ENCODE measurements at places on chromosomes 7 and 10.

- H3K4me1 ChIP-seq: no peaks in the 10 kb centered on the region
- H3K27ac ChIP-seq: no peak overlapping the region
- no peaks in the 10 kb centered on the region for H3K27me3 ChIP-seq
- H3K36me3 ChIP-seq: no peaks in the 10 kb centered on the region
- H3K4me3 ChIP-seq: no peak overlapping the region
- no peak for ATAC-seq
These were observed 23.0 kb downstream of the ZNF33B start for GRCh38 chr10:42615419-42615818.

DNA sequence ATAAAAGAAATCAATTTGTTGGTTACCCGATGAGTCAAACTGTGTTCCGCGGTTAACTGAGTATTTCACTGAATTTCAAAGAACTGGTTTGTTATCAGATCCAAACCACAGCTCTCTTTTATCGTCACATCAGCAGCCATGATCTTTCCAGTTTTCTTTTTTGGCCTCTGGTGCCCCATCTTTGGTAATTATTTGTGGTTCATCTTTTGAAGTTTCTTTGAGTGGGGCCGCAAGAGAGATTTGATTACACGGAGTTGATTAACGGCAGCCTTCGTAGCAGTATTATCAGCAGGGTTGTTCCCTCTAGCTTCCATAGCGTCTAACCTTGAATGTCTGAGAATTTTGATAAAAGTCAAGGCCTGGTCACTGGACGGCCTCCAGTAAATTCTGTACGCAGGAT lies 154.9 kb upstream of the TNRC18 start:
- peaks cover 5% of the 10 kb centered on the region for H3K27me3 ChIP-seq
- H3K27ac ChIP-seq: no peak overlapping the region
- H3K36me3 ChIP-seq: no peaks in the 10 kb centered on the region
- peaks cover 6% of the 10 kb centered on the region for H3K4me1 ChIP-seq

DNA sequence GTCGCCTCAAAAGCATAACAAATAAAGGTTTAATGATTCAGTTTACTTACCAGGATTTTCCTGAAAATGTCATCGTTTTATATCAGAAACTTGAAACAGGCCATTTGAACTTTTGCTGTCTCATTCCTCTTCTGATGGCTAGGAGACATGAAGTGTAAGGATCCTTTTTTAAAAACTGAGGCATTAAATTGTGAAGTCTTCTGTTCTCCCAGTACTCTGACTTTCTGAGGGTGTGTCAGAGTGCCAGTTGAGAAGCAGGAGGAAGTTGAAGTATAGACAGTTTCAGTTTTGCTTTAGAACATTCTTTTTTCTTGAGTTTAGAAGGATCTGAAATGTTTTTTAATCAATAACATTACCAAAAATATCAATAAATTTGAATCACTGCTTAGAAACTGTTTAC lies at the start of gene SAMD9L:
SAMD9L (minus strand) TSS at position 242 of the 400 bp plus-strand sequence. CDS start 12,414 bp downstream, outside the sequence.
- H3K36me3 ChIP-seq: no peaks in the 10 kb centered on the region
- peak within 1 kb of the TSS; percentile 47 for H3K4me3 ChIP-seq
- peak within 1 kb of the TSS; percentile 44 for H3K27ac ChIP-seq

DNA sequence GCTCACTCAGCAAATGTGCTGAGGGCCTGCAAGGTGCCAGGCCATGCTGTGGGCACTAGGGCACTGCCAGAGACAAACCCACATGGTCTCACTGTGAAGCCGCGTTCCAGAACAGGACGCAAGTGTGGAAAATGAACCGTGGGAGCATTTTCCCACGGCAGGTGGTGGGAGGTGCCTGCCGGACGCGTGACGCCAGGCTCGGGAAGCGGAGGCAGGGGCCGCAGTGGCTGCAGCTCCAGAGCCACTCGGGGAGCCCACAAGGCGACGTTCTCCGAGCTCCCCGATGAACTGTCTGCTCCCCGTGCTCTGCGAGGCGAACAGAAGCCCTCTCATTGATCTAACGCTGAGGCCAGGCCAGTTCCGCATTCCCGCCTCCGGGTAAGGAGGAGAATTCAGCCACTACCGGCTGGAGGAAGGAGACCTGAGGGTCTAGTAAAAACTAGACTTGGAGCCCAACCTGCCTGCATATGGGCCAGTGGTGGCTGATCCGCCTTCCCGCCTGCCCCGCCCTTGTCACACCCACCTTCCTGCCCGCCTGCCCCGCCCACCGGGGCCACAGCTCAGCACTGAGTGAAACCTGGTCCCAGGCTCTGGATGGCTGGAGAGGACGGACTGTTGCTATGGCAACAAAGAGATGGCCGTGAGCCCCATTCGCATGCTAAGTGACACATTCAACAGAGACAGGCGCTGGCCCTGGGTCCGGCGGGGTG lies 13.1 kb downstream of the ADGRA1 start:
- no peak for ATAC-seq
- no peaks in the 10 kb centered on the region for H3K4me1 ChIP-seq
- H3K36me3 ChIP-seq: no peaks in the 10 kb centered on the region
- no peak overlapping the region for H3K4me3 ChIP-seq

DNA sequence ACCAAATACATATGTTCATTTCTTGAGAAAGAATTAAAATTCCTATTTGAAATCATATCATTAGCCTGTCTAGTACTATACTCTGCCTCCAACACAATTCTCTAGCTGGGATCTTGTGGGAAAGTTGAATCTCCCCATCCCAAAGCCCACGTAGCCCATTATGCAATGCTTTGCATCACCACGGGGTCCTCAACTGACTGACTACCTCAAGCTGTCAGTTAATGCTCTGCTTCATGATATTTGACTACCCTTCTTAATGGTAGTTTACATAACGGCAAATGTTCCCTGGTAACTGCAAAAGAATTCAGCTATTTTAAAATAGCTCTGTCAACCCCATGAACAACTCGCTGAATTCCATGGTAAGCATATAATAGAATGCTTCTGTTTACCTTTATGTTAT lies 23.3 kb upstream of the PALS2 start:
- no peak overlapping the region for H3K27ac ChIP-seq
- no peaks in the 10 kb centered on the region for H3K36me3 ChIP-seq
- no peak for ATAC-seq
- no peaks in the 10 kb centered on the region for H3K4me1 ChIP-seq
- no peaks in the 10 kb centered on the region for H3K27me3 ChIP-seq
- no peak overlapping the region for H3K4me3 ChIP-seq

DNA sequence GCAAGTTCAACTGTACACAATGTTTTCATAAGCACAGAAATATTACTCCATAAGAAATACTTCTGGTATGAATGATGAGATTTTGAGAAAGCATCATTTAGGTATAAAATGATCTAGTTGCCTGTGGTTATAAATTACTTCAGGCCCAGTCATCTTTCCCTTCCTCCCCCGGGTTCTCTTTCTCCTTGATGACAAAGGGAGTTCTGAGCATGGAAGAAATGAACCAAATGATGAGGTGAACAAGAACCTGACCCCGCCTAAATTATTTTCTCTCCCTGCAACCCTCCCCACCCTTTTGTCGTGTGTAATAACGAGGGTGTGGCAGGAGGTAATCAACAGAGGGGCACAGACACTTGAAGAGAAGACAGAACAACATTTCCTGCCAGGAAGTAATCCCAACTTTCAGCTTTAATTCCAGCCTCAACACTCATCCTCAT lies 319.6 kb upstream of the SP8 start:
- no peaks in the 10 kb centered on the region for H3K36me3 ChIP-seq
- ATAC-seq: no peak
- no peak overlapping the region for H3K4me3 ChIP-seq
- H3K27ac ChIP-seq: no peak overlapping the region
- H3K27me3 ChIP-seq: no peaks in the 10 kb centered on the region
- no peaks in the 10 kb centered on the region for H3K4me1 ChIP-seq

- H3K4me1 ChIP-seq: no peaks in the 10 kb centered on the region
- H3K36me3 ChIP-seq: no peaks in the 10 kb centered on the region
- ATAC-seq: no peak
- H3K27ac ChIP-seq: no peak overlapping the region
- H3K27me3 ChIP-seq: no peaks in the 10 kb centered on the region
- H3K4me3 ChIP-seq: no peak overlapping the region
These were observed 14.0 kb downstream of the ARL4A start for GRCh38 chr7:12701433-12701832.

DNA sequence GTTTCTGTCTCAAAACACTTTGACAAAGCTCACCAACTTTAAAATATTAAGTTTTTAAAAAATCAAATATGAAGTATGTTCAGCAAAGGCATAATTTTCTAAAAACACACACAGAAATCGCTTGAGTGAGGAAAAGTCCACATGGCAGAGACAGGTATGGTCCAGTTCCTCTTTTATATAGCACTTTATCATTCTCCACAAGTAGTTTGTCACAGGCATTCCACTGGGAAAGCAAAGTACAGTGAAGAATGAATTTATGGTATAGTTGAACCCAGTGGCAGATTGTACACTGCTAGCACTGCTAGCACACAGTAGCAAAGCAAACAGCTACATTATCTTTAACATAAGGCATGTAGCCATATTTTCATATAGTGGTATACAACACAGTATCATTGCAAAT lies 102.3 kb downstream of the HECTD2 start:
- H3K4me3 ChIP-seq: no peak overlapping the region
- no peak overlapping the region for H3K27ac ChIP-seq
- H3K36me3 ChIP-seq: peaks cover 8% of the 10 kb centered on the region
- H3K4me1 ChIP-seq: no peaks in the 10 kb centered on the region
- ATAC-seq: no peak
- no peaks in the 10 kb centered on the region for H3K27me3 ChIP-seq

DNA sequence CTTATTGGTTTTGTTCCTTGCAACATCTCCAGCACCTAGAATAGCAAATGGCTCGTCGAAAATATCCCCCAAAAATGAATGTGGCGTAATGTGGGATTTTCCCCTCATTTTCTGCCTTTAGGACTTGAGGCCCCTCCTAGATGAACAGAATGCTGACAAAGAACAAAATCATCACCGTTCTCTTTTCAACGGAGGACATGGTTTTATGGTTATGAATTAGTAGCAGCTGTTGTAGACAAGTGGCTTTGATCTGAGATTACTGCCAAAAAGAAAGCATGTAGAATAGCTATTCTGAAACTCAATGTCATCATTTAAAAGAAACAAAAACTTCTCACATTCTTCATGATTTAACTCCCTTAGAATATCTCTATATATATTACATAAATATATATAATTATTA lies 17.2 kb upstream of the CALN1 start:
- no peak overlapping the region for H3K27ac ChIP-seq
- no peaks in the 10 kb centered on the region for H3K36me3 ChIP-seq
- ATAC-seq: no peak
- no peak overlapping the region for H3K4me3 ChIP-seq

DNA sequence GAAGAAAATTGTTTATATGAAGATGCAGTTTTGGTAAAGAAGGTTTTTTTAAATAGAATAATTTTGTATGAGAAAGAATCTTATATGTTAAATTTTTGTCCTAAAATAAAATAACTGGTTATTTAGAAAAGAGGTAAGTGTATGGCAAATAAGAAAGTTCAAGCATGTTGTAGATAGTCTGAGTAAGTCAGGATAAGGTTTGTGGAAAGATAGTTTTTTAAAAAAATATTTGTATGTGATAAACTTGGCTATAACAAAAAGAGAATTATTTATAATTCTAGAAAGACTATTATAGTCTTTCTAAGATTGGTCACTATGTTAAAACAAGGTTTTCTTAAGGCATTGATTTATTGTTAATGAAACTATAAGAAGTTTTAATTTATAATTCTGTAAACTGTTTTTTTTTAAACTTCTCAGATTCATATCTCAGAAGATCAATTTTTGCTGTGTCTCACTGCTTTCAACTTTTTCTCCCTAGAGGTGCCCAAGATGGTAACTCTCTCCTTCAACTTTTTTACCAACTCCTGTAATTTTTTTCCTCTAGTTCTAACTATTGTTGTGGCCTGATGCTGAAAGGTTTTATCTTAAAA lies 698.6 kb downstream of the CCSER2 start:
- no peak overlapping the region for H3K4me3 ChIP-seq
- no peaks in the 10 kb centered on the region for H3K27me3 ChIP-seq
- no peaks in the 10 kb centered on the region for H3K36me3 ChIP-seq
- no peak overlapping the region for H3K27ac ChIP-seq

DNA sequence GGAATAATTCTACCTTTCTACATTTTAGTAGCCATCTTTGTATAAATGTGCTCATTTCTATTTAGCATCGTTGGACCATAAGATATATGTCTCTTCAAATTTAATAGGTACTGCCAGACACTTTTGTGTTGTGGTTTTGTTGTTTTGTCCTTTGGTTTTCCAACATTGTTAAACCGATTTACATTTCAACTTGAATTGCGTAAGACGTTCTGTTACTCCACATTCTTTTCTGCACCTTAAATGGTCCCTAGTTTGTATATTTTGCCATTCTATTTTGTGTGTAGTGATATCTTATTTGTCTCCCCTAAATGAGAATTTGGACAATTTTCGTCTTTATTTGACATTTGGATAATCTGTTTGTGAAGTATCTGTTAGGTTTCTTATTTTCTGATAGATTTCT lies 1015.6 kb downstream of the NRG3 start:
- H3K27me3 ChIP-seq: peaks cover 21% of the 10 kb centered on the region
- no peak overlapping the region for H3K27ac ChIP-seq
- ATAC-seq: no peak
- H3K4me3 ChIP-seq: no peak overlapping the region

DNA sequence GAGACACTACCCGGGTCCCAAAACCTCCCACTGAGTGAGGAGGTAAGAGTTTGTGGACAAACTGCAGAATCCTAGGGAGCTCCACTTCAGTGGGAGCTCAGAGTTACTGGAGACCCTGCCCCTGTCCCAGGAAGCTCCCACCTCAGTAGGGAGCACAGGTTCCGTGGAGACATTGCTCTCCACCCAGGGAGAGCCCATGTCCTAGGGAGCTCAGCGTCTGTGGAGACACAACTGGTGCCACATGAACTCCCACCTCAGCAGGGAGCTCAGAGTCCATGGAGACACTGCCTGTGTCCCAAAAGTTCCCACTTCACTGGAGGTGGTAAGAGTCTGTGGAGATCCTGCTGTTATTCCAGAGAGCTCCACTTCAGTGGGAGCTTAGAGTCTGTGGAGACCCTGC lies 6.3 kb downstream of the MYO1G start:
- no peaks in the 10 kb centered on the region for H3K36me3 ChIP-seq
- H3K4me3 ChIP-seq: no peak overlapping the region
- no peaks in the 10 kb centered on the region for H3K27me3 ChIP-seq
- no peak overlapping the region for H3K27ac ChIP-seq
- ATAC-seq: no peak
- H3K4me1 ChIP-seq: peaks cover 7% of the 10 kb centered on the region

DNA sequence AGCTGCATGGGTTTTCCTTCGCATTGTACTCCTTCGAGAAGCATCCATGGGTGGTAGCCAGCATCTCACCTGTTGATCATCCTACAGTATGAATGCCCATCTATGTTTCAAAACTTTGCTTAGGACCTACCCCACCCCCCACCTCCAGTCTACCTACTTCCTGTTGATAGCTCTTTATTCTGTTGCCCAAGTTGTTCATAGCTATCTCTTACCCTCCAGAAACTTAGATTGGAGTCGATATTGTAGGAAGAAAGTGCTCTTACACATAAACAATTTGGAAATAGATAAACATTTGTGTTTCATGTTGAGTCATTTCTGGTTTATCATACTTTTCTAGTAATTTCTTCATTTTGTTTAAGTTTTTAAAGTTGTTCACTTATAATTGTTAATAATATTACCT lies 90.1 kb downstream of the FAS start:
- H3K4me1 ChIP-seq: no peaks in the 10 kb centered on the region
- no peaks in the 10 kb centered on the region for H3K36me3 ChIP-seq
- ATAC-seq: no peak
- H3K27ac ChIP-seq: no peak overlapping the region
- H3K27me3 ChIP-seq: no peaks in the 10 kb centered on the region

GRCh38 chr10:18500576-18500975 lies 150.8 kb downstream of the NSUN6 start:
- H3K4me1 ChIP-seq: no peaks in the 10 kb centered on the region
- H3K4me3 ChIP-seq: no peak overlapping the region
- H3K36me3 ChIP-seq: no peaks in the 10 kb centered on the region
- no peak for ATAC-seq
- H3K27me3 ChIP-seq: no peaks in the 10 kb centered on the region
- H3K27ac ChIP-seq: no peak overlapping the region

Measured in gastroesophageal sphincter (tissue), 4 donors.